ENCODE measurements at places on chromosomes 2 and 18. TPM values are rescaled to one million over a fixed set of nuclear protein-coding genes. Genes with fewer than 3 reads are reported as not detected.

Gene RIF1
- total RNA-seq: 16.5 TPM

Gene RTP5
- total RNA-seq: not detected

Gene DSG1
- total RNA-seq: not detected

Gene SKOR2
- not detected for total RNA-seq

Gene CACNB4
- total RNA-seq: 1.4 TPM

Gene ZNF396
- total RNA-seq: 0.88 TPM

Gene TIMM21
- 33.1 TPM for total RNA-seq

Gene SLC9A4
- not detected for total RNA-seq

Data from cardiac ventricle fibroblast (primary cell).